ENCODE measurements at places on chromosomes 5 and 9.

DNA sequence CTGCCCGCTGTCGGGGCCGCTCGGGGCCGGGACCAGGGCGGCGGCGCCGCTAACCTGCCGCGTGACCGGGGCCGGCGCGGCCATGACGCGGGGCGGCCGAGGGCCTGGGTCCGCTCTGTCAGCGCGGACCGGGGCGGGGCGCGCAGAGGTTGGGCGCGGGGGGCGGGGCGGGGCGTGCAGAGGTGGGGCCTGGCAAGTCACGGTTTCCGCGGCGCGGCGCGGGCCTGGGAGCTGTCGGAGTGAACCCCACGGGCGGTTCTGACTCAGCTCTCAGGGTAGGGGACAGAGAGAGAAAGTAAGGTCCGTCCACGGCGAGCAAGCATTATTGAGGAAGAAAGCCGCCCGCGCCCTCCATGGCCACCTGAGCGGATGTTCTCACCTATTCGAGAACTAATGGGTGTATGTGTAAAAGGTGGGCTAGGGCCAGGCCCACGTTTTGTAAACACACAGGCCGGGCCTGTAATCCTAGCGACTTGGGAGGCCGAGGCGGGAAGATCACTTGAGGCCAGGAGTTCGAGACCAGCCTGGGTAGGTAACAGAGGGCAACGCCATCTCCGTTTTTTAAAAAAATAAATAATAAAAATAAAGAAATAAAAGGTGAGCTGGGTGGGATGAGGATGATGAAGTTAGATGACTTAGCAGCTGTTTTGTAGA lies at the start of gene PRXL2C:
PRXL2C (minus strand) TSS at position 120 of the 654 bp plus-strand sequence; CDS start at position 84, 36 bp downstream.
- peak; percentile 59 for DNase-seq

DNA sequence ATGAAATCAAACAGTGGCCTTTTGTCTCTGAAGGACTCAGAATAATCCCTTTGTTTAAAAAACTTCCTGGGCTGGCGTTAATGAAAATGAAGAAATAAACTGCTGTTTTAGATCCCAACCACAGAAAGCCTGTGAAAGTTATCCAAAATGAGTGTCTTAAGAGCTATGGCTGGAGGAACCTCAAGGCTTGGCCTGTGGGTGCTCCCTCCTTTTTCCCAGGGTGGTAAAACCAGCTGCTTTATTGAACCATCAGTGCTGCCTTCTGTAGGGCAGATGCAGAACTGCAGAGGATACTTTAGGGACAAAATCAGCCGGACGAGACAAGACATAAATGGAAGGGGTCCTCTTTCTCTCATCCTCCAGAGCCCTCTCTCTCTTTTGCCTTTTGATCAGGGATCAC lies 100.9 kb downstream of the SMARCA2 start:
- no peak for DNase-seq

GRCh38 chr5:103066326-103066725 lies 53.6 kb downstream of the GIN1 start:
- no peak for DNase-seq

- DNase-seq = no peak
Observed at GRCh38 chr5:151151793-151152192, 5.8 kb downstream of the ANXA6 start.

GRCh38 chr5:42490831-42491230 lies 67.6 kb downstream of the GHR start:
- DNase-seq = no peak

GRCh38 chr5:143198332-143198731 lies 205.2 kb downstream of the NR3C1 start:
- no peak for DNase-seq

DNA sequence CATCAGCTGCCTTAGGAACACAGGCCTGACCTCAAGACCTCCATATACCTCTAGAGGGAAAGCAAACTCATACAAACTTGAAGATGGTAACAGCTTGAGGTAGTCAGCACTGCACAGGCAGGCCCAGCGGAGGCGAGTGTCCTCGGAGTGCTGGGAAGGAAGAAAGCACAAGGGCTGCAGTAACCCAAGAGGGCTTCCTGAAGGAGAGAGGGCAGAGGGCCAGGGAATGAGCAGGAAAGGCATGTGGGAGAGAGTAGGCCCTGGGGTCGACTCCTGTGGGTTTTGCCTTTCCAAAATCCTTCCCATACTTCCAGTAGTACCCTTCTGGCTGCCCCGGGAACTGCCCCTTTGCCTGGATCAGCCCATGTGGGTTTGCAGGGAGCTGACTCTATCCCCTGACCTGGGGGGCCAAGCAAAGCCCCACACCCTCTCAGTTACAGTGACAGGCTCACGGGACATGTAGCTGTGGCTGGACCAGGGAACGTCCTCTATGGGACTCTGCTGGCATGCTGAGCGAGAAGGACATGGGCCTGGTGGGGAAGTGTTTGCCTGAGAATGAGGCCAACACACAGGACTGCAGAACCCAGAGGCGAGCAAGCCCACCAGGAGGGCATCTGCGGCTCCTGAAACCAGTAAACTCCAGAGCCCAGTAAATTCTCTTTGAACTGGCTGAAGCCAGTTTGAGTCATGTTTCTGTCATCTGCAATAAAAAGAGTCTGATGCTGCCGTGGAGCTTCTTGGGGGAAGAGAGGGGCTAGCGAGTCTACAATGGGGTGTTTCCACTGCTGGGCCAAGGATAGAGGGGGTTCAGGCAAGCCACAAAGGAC lies 64.1 kb downstream of the COL23A1 start:
- DNase-seq = no peak

GRCh38 chr5:37825334-37825915 lies 14.4 kb downstream of the GDNF start:
- DNase-seq = no peak

- no peak for DNase-seq
Observed at GRCh38 chr9:121278477-121279261, 10.7 kb downstream of the GSN start.

DNA sequence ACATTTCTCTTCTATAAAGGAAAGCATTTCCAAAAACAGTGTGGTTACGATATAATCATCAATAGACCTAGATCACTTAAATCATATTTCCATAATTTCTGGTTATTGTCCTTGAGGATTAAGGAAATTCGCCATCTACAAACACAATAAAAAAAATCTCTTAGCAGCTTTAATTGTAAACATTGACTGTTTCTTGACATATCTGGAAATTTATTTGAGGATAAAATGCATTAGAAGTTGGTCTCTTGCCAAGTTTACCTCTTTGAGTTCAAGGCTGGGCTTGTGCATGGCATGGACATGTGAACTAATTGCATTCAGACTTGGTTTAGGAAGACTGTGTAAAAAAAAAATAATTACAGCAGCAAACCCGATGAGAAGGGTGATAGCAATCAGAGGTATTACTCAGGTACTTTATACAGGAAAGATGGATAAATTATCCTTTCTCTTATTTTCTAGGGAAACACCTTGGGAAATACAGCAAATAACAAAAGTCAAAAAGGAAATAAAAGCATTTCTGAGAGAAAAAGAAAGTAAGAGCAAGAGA lies 237.9 kb downstream of the SLF1 start:
- DNase-seq = no peak

GRCh38 chr5:163915481-163915961 lies 410.1 kb downstream of the MAT2B start:
- no peak for DNase-seq

DNA sequence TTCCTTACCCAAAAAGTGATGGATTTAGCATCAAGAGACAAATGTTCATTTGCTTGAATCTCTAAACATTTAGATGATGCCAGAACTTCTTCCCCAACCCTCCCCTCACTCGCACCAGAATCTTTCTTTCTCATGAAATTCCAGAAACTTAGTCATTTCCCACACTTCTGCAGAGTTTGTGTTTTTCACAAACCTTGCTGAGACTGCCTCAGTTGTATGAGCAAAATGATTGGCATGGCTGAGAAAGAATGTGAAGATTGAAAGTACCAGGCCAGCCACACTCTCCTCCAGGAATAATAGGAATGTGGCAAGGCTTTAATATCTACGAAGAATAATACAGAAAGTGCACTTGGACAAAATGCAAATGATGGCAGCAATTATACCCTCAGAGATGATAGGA lies 428.3 kb upstream of the CDH6 start:
- DNase-seq = no peak

GRCh38 chr5:39176759-39177630 lies 42.4 kb downstream of the FYB1 start:
- no peak for DNase-seq

GRCh38 chr5:14793851-14794250 lies 77.7 kb downstream of the ANKH start:
- DNase-seq = no peak

DNA sequence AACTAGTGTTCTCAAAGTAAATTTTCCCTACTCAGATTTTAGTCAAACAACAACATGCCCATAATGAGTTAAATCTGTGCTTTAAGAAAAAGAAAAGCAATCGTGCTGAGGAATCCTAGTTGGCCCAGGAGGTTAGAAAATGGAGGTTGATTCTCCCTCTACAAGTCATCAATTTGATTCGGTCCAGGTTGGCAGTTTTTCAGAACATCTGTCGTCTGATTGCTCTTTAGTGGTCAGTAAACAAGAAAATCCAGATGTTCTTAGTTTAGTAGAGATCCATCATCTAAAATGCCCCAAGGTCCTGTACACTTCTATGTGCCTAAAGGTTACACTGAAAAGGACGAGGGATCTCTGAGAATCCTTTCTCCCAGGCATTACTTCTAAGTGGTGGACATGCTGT lies 659.2 kb downstream of the MTRR start:
- DNase-seq = no peak

DNA sequence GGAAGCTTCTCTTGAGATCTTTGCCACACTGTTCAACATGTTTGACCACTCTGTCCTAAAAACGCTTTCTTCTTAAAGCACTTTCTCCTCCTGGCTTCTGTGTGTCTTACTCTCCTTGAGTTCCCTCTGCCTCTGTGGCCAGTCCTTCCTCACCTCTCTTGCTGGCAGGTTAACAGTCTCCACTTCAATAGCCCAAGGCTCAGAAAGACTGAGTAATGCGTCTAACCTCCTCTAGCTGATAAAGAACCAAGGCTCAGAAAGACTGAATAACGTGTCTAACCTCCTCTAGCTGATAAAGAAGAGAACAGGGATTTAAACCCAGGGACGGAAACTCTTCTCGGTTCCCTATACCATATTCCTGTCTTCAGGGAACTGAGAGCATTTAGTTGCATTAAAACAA lies 205.2 kb downstream of the AOPEP start:
- no peak for DNase-seq

- DNase-seq = no peak
Observed at GRCh38 chr9:121876658-121877271, 216.3 kb downstream of the TTLL11 start.

- DNase-seq = no peak
Observed at GRCh38 chr9:32580631-32581300, 7.8 kb upstream of the NDUFB6 start.

DNA sequence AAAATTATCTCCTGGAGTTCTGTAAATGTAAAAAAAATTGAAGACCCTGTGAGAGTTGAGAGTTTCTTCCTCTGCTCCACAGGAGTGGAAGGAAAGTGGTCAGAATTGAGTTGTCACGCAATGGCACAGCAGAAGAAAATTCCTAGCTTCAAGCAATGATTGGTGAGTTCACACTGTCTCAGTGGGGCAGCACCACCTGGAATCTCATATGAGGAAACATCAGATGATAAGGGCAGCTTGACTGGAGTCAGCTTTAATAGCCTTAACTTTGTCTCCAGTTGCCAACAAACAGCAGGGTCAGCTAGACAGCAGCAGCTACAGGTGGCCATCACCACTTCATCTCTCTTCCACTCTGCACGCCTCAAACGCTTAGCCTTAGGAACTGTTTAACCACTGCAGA lies 211.1 kb downstream of the EFNA5 start:
- no peak for DNase-seq

DNA sequence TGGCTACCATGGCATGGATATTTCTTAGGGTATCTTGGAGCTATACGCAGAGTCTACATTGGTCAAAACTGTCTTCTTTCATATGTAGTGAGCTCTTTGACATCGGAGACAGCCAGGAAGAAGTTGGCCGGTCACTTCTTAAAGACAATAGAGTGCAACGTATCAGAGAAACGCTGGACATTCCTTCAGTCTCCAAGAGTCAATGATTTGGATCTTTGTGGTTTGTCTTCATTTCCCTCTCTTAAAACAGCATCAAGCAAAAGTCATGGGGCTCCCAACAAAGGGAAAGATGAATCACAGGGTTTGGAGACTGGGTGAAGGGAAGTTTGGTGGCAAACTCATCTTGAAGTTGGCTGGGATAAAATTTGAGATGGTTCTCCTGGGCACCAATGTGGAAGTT lies 320.1 kb downstream of the AGTPBP1 start:
- DNase-seq = no peak

DNA sequence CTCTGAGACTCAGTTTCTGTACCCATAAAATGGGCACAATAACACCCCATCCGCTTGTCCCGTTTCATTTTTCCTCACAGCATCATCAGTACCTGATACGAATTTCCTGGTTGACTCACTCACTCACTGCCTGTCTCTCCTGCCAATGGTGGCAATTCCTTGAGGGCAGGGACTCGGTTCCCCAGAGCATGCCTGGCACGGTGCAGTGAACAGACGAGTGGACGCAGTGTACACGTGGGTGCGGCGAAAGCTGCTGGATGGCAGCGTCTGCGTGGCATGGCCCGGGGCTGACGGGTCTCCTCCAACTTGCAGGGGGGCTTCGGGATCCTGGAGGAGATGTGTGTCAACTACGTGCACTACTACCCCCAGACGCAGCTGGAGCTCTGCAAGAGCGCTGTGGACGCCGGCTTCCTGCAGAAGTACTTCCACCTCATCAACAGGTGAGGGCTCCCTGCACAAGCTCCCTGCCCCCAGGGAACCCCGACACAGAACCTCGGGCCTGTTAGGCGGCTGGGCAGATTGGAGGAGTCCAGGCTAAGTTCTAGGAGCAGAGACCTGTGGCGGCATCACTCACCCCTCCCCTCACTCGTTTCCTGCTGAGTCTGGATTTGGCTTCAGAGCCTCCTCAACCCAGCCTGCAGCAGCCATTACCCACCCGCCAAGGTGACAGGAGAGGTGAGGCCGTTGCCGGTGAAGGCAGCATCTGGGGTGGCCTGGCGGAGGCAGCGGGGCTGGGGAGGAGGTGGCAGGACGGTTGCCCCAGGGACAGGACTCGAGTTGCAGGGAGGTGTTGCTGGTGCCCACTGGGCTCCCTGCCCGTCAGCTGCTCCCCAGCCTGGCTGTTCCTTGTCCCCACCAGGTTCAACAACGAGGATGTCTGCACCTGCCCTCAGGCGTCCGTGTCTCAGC lies 20.3 kb downstream of the DBH start:
- DNase-seq = no peak

GRCh38 chr5:168315416-168316138 lies 24.1 kb downstream of the WWC1 start:
- no peak for DNase-seq
